Stimulated activated CD4-positive, alpha-beta T cell treated with anti-CD3 and anti-CD28 coated beads, Interleukin-4, amount 100 ng/mL, for 24 hours (primary cell): ENCODE measurements at places on chromosomes 1 and 21.
A peak's percentile ranks its signal among the peaks of the same experiment; 100 is the strongest.

DNA sequence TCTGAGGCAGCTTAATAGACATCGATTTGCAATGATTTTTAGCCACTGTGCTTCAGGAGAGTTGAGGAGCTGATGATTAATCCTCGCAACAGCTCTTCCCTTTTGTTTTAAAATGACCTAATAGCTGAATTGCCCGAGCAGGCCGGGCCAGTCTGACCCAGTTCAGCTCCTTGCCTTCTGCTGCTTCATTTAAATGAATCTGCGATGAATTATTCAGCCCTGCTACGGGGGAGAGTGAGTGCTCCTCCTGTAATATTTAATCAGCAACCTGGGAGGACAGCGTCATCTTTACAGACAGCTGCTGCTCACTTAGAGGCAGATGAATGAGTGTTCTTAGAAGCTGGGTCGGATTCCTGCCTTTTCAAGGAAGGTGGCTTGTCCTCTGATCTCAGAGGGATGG, 325.1 kb downstream of the CAMTA1 start:
- no peak for DNase-seq

DNA sequence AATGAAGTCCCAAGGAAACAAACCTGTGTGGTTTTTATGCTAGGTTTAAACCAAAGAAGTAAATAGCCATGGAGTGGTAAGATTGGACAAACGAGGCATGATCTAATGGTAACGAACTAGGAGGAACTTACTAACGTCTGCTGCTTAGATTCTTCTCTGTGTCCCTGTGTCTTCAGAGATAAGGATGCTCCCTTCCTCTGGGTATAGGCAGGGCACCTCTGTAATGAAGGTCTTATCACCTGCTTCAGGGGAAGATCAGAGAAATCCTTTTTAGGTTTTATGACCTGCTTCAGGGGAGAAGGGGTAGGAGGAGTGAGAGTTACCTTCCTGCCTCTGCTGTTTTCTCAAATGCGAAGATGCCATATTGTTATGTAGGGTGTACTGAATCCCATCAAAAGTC, 214.9 kb upstream of the L1TD1 start:
- DNase-seq: no peak

DNA sequence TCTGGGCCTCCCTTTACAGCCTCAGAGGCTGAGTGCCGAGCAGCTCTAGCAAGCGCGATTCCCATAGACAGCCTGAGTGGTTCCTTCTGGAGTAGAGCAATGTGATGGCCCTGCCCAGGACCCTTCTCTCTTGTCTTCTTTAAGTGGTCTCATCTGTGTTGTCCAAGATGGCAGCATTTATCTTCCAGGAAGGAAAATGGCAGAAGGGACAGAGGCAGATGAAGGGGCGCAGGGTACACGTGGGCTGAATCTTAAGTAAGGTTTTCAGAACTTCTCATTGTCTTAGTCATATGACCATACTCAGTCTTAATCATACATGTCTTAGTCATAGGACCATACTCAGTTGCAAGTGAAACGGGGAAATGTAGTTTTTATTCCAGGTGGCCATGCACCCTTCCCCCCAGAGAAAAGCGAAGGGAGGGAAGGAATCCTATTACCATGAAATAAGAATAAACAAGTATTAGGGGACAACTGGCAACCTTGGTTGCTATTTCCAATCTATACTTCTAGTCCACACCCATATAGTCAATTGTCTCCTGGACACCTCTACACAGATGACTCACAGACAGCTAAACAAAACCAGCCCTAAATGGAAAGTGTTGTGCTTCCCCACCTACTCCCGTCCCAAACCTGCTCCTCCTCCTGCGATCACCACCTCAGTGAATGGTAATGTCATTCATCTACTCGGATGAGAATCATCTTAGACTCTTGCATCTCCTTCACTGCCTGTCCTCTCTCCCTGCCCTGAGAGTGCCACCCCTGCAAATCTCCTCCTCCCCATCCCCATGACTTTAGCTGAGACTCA, 13.3 kb downstream of the OVAAL start:
- peak; percentile 67 for DNase-seq

DNA sequence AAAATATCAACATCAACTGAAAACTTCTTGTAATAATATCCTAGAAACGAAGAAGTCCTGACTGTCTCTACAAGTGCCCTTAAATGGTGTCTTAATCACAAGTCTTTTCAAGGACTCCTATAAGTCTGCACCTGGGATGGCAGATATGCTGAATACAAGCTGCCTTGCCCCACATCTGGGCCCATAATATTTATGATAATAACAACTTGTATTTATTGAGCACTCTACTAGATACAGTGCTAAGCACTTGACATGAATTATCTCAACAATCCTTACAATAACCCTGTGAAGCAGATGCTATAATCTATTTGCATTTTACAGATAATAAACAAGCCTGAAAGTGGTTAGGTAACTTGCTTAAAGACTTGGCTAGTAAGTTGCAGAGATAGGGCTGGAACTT, 78.0 kb upstream of the ZNF648 start:
- DNase-seq: no peak

DNA sequence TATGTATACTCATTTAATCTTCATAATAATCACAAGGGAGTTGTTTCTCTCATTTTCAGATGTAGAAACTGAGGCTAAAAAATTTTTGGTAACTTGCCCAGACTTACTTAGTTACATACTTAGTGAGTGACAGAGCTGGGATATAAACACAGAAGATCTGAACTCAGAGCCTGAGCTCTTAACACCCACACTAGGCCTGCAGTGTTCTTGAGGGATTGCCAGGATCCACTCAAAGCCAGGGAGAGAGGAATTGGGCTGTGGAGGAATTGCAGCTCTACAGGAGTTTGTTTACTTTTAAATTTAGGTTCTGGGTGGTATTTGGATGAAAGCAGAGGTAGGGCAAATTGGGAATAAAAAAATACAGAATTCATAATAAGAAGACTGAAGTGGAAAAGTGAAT, 515.1 kb upstream of the PLXNA2 start:
- no peak for DNase-seq

GRCh38 chr1:183883623-183884022, 78.7 kb downstream of the RGL1 start:
- DNase-seq: no peak

GRCh38 chr1:177779166-177779965, 190.5 kb downstream of the SEC16B start:
- no peak for DNase-seq

DNA sequence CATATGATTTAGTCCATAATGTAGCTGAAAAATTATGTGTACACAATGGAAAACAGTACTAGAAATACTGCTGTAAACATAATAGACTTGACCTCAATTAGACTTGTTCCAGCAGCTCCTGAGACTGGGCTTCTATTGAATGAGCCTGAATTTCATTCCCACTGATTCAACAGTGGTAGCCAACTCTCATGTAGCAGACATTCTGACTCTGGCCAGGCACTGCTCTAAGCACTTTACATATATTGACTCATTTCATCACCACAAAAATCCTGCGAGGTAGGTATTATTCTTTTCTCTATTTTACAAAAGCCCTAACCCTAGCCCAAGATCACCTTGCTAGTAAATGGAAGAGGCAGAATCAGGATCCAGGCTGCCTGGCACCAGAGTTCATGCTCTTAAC, 12.8 kb upstream of the CTSS start:
- DNase-seq: no peak
